ENCODE measurements at places on chromosomes 5 and 9. TPM values are rescaled to one million over a fixed set of nuclear protein-coding genes. Genes with fewer than 3 reads are reported as not detected.

SHISAL2B gene
- total RNA-seq: not detected

UNC13B gene
- total RNA-seq: 0.12 TPM

- peak overlapping the region; percentile 57 for H3K4me3 ChIP-seq
- peaks cover 5% of the 10 kb centered on the region for H3K27me3 ChIP-seq
- peak overlapping the region; percentile 83 for H3K27ac ChIP-seq
- H3K4me1 ChIP-seq: peaks cover 38% of the 10 kb centered on the region
- peaks cover 2% of the 10 kb centered on the region for H3K36me3 ChIP-seq
Observed at GRCh38 chr5:168852329-168852728, 273.2 kb upstream of the PANK3 start.

DNA sequence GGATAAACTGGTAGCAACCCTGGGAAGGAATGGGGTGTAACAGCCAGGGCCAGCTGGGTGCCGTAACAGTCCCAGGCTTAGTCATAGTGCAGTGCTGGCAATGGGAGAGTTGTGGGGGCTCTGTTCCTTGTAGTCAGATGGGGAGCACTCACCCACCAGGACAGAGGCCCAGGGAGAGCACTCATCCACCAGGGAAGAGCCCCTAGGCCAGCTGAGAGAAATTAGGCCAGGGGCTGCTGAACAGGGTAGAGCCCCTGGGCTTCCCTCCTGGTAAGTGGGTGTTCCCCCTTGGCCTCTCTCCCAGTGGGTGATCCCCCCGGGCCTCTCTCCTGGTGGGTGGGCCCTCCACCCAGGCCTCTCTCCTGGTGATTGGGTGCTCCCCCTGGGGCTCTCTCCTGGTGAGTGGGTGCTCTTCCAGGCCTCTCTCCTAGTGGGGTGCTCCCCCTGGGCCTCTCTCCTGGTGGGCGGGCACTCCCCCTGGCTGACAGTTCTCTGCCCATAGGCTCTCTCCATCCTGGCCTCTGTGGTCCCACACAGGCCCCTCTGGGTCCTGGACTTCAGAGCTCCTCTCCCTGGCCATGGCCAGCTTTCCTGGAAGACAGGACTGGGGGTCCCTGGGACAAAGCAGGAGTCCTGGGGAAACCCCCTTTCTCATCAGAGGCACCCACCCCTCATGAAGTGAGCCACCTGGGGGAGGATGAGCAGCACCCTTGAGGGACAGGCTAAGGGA lies 13.4 kb downstream of the FGD3 start:
- DNase-seq: no peak
- H3K27me3 ChIP-seq: no peaks in the 10 kb centered on the region
- H3K36me3 ChIP-seq: peaks cover 44% of the 10 kb centered on the region
- no peak overlapping the region for H3K4me3 ChIP-seq

DNA sequence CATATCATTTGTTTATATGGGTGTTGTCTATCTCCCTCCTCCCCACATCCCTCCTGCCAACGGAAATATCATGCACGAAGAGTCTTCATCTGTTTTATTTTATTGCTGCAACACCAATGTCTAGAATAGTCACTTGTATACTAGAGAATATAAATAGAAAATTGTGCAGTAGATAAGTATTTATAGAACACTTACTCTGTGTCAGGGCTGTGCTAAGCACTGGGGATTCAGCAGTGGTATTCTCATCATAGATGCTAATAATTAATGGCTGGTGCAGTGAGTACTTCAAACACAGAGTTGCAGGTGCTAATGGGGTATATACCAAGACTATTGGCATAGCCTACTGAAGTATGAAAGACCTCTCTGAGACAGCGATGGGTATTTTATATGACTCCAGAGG lies 353.5 kb upstream of the CDH6 start:
- no peaks in the 10 kb centered on the region for H3K36me3 ChIP-seq
- H3K4me1 ChIP-seq: no peaks in the 10 kb centered on the region
- no peaks in the 10 kb centered on the region for H3K27me3 ChIP-seq
- no peak overlapping the region for H3K27ac ChIP-seq
- DNase-seq: no peak

All from activated CD4-positive, alpha-beta T cell treated with anti-CD3 and anti-CD28 coated beads, Interleukin-2, amount 10 ng/mL, durations not matched to agents 7 days and 5 days (primary cell).